Naive B cell (primary cell): ENCODE measurements at places on chromosomes 1 and 21.

GRCh38 chr21:25462517-25462971 is 144.7 kb downstream of the MRPL39 start:
- DNase-seq: no peak

- DNase-seq: no peak
Observed at GRCh38 chr1:201538612-201539551, at the start of gene NAV1. Gene NAV1, plus strand, starts transcription at chr1:201539127. Its CDS starts 83,758 bp downstream, at chr1:201622885.

- DNase-seq: no peak
Observed at GRCh38 chr1:16109571-16109970, 36.1 kb upstream of the FAM131C start.

DNA sequence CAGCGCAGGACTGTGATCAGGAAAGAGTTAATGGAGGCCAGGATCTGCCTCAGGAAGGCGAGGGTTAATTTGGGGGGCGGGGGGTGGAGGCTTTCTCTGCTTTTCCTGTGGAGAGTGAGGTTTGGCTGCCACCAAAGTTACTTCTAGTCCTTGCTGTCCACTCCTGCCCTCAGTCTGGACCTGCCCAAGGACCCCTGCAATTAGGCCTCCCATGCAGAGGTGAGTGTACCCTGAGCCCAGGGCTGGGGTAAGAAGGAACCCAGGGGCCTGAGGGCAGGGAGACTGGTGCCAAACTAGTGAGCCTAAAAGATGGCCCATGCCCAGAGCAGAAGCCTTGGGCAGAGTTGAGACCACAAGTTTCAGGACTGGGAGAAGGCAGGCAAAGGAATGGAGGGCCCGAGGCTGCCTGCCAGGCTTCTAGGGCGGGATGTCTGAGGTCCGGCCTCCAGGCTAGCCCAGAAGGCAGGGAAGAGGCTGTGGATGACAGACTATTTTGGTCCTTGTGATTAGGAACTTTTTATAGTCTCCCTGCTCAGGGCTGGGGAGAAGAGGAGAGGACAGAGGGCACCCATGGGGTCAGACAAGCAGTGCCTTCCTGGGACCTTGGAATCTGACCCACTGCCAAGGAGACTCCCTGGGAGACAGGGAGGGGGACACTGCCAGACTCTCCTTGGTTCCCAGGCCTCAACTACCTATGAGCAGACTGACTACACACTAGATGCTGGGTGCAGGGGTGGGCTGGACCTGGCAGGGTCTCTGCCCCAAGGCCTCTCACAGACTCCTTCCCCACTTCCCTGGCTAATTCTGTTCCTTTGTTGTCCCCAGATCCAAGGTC is at the start of gene FAM110D:
FAM110D (plus strand) TSS at position 172 of the 835 bp plus-strand sequence. CDS start 2,213 bp downstream, outside the sequence.
- DNase-seq: no peak

DNA sequence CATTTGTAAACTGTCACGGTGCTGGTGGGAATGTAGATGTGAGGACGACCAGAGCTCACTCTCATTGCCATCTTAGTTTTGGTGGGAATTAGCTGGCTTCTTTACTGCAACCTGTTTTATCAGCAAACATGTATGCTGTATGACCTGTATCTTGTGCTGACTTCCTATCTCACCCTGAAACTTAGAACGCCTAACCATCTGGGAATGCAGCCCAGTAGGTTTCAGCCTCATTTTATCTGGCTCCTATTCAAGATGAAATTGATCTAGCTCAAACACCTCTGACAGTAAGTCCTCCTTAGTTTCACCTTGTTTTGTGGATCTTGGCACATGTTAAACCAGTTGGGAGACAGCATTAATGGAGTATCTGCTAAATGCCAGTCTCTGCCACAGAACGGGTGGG is 174.6 kb downstream of the HLX start:
- no peak for DNase-seq

- no peak for DNase-seq
Observed at GRCh38 chr1:45047032-45047431, 35.0 kb downstream of the UROD start.

DNA sequence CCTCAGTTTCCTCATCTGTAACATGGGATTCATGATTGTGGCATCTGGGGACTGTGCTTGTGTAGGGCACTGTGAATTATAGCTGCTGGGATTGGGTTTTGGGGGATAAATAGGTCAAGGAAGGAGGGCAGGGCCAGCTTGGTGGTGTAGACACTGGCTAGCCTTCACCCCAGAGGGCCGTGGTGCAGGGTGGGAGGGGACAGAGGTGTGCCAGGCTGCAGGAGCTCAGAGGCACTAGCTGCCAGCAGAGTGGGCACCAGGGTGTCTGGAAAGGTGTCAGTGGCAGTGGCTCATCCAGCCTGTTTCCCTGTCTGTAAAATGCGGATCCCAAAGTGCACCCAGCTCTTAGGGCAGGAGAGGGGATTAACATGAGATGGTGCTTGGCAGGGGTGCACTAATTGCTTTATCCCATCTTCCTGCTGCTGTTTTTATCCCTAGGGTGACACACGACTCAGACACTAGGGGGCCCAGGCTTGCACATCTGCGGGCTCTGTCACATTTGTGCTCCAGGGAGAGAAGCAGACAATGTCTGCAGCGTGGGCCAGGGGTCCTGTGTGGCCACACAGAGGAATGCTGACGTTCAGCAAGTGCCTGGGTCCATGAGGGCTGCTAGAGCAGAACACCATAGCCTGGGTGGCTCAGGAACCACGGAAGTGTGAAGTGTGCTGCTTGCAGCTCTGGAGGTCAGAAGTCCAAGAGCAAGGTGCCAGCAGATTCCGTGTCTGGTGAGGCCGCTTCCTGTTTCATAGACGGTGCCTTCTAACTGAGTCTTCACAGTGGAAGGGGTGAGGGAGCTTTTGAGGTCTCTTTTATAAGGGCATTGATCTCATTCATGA is 19.3 kb downstream of the OBSCN start:
- no peak for DNase-seq
